Activated T-cell treated with anti-CD3 and anti-CD28 coated beads for 24 hours (primary cell): ENCODE measurements at places on chromosomes 4 and X.

- no peak for DNase-seq
Measured at GRCh38 chr4:183576701-183577404, 72.0 kb downstream of the ING2 start.

DNA sequence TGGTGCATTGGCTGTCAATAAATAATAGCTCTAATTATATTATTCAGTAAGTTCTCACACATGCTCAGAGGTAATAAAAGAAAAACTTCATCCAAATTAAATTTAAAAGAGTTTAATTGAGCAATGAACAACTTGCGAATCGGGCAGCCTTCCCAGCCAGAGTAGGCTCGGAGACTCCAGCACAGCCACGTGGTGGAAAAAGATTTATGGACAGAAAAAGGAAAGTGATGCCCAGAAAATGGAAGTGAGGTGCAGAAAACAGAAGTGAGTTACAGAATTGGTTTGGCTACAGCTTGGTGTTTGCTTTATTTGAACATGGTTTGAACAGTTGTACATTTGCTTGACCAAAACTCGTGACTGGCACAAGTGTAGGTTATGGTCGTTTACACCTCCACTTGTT, 13.6 kb upstream of the BOD1L1 start:
- no peak for DNase-seq

- no peak for DNase-seq
Measured at GRCh38 chr4:84507941-84508340, 8.8 kb upstream of the NKX6-1 start.

GRCh38 chr4:4425696-4426095, 38.8 kb downstream of the NSG1 start:
- DNase-seq, result no peak

- peak; percentile 55 for DNase-seq
Measured at GRCh38 chr4:56261027-56261426, 126.3 kb downstream of the AASDH start.

GRCh38 chrX:135431886-135432285, 10.1 kb downstream of the SMIM10L2A start:
- no peak for DNase-seq

DNA sequence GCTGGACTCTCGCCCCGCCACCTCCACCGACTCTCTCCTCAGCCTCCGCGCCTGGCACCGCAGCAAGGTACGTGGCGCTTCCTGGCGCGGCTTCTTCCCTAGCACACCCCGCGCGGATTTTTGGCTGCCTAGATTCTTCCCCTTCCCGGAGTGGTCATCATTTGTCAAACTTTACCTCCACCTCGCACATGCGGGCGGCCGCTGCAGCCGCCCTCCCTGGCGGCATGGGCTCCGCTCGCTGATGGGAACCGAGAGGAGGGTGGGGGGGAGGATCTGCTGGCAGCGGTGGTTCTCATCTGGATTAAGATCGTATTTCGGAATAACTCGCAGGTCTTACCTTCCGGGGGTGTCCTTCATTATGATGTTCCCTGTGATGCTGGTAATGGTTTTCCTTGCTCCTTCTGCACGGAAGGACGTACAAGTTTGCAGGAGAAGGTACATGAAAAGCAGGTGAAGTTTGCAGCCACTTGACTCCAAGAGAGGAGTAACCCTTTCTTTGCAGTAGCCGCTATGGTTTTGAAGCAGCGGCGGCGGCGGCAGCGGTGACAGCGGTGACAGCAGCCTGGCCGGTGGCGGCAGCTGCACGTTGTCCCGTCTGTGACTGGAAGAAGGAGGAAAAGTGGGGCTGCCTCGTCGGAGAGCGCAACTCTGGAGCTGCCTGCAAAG, 2183.9 kb upstream of the TENM3 start:
- DNase-seq, result no peak

DNA sequence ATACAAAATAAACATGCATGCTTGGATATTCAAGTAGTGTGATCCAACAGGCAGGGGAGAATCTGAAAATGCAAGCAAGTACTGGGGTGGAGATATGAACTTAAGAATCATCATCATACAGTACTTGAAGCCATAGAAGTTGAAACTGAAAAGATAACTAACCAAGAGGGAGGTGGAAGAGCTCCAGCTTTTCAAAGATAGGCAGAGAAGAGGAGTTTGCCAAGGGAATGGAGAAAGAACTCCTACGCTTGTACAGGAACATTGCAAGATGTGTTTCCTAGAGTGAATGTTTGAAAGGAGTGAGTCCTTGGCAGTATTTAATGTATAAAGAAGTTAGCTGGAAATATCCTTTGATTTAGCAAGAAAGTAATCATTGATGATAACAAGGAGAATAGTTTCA, 106.2 kb upstream of the FRMPD4 start:
- no peak for DNase-seq

- no peak for DNase-seq
Measured at GRCh38 chr4:23923840-23924239, 34.0 kb upstream of the PPARGC1A start.

DNA sequence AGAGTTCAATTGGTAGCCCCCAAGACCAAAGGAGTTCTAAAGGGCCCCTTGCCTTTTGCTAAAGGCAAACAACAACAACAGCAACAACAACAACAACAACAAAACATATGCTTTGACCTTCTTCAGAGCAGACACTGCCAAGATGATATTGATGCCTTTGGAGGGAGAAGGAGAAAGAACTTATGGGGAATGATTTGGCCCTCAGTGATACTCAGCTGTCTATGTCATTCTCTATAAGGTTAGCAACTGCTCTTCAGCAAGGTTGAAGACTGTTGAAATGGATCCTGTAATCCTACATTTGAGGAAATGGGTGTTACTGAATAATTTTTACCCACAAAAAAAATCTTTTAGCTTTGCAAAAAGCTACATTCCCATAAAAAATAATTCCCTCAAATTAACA, 72.5 kb downstream of the PRPS1 start:
- no peak for DNase-seq

DNA sequence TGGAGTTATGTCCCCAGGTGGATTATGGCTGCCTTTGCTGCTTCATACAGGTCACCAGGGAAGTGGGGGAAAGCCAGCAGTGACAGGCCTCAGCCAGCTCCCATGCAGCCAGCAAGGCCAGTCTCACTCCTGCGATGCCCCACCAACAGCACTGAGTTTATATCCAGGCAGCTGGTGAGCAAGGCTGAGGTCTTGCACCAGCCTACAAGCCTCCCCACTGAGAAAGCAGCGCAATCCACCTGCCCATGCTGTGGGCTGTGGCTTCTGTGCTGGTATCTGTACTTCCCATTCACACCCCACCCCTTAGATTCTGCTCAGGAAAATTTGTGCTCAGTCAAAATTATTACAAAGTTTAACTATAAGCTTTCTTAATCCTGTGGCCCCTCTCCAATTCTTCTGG, 153.5 kb downstream of the HHIP start:
- no peak for DNase-seq

GRCh38 chr4:82776925-82777542, 21.6 kb downstream of the SCD5 start:
- DNase-seq, result no peak

- no peak for DNase-seq
Measured at GRCh38 chrX:63330681-63331080, 20.5 kb downstream of the SPIN4 start.

DNA sequence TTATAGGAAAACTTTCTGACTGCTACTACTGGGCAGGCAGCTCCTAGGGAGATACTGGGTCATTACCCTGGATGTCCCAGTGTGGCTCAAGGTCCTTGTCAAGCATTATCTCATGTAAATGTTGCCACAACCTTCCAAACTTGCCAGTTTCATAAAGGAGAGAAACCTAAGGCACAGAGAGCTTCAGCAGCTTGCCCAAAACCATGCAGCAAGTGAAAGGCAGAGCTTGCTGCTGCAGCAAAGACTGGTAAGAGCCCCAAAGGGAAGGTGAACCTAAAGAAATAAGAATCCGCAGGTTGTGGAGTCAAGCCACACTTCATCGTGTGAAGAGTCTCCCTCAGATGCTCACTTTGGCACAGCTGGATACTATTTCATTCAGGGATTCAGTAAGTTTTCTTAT, 2.3 kb downstream of the MPP1 start:
- no peak for DNase-seq

DNA sequence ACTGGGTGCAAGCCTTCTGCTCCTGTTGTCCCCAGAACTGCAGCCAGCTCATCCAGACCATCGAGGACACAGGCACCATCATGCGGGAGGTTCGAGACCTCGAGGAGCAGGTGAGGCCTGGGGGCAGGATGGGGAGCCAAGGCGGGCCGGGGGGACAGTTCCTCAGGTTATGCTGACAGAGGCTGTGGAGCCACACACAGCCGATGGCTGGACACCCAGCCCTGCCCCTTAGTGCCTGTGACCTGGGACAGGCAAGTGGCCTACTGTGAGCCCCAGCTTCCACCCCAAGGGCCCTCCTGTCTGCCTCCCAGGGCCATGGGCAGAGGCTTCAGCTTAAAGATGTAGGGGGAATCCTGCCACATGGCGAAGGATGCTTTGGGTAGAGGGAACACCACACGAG, 14.3 kb downstream of the CCDC22 start:
- no peak for DNase-seq

- DNase-seq, result no peak
Measured at GRCh38 chrX:9899640-9900111, 67.5 kb upstream of the CLDN34 start.

- peak; percentile 14 for DNase-seq
Measured at GRCh38 chrX:9644335-9644734, 121.3 kb downstream of the GPR143 start.
